GM04503 (cell line): ENCODE measurements at places on chromosomes 1 and 21.
A peak's percentile ranks its signal among the peaks of the same experiment; 100 is the strongest.

- DNase-seq = no peak
Observed at GRCh38 chr1:54314696-54315095, 91.5 kb downstream of the SSBP3 start.

DNA sequence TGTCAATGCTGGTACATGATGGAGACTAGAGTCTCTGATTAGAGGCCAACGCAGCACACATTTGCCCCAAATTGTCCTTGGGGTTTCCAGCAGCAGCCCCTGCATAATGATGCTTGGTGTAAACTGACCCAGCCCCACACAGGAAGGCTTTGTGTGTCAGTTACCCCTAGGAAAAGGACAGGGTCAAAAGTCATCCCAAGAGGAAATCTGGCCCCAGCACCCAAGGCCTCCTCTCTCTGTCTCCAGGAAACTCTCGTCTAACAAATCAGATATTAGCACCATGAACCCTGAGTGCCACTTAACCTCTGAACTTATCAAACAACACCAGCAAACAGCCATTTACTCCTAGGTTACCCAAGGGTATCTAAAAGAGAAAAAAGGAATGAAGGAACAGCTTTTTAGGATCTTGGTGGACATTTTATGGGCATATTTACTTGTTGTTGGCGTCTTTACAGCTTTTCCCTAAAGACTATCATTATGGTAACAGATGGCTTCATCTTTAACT lies 84.5 kb downstream of the PSMG1 start:
- DNase-seq = no peak

DNA sequence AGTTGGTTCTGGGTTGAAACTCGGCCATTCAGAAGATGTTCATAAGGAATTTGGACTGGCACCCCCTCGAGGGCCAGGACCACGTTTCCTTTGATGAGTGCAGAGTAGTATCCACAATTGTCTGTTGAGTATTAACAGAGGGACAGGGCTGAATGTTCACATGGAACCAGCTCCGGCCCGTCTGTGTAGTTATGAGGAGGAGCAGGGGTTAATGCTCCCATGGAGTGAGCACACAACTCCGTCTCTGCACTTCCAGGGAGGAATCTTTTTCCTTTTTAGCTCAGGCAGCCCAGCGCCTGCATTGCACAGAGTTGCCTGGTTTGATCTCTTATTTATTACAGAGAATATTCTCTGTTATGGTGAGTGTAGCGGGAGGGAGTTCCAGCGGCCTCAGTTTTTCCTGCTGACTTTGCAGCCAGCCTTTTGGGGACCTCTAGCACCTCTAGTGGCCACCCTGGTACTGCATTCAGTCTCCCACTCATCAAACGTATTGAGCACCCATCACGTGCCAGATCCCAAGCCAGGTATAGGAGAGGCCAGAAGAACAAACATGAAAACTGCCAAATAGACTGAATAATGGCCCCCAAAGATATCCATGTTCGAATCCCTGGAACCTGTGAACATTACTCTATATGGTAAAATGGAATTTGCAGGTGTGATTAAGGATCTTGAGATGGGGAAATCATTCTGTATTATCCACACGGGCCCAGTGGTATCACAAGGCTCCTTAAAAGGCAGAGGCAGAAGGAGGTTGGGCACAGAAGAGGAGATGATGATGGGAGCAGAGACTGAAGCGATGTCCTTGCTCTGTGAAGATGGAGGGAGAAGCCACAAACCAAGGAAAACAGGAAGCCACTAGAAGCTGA lies 167.7 kb upstream of the CSF3R start:
- no peak for DNase-seq

DNA sequence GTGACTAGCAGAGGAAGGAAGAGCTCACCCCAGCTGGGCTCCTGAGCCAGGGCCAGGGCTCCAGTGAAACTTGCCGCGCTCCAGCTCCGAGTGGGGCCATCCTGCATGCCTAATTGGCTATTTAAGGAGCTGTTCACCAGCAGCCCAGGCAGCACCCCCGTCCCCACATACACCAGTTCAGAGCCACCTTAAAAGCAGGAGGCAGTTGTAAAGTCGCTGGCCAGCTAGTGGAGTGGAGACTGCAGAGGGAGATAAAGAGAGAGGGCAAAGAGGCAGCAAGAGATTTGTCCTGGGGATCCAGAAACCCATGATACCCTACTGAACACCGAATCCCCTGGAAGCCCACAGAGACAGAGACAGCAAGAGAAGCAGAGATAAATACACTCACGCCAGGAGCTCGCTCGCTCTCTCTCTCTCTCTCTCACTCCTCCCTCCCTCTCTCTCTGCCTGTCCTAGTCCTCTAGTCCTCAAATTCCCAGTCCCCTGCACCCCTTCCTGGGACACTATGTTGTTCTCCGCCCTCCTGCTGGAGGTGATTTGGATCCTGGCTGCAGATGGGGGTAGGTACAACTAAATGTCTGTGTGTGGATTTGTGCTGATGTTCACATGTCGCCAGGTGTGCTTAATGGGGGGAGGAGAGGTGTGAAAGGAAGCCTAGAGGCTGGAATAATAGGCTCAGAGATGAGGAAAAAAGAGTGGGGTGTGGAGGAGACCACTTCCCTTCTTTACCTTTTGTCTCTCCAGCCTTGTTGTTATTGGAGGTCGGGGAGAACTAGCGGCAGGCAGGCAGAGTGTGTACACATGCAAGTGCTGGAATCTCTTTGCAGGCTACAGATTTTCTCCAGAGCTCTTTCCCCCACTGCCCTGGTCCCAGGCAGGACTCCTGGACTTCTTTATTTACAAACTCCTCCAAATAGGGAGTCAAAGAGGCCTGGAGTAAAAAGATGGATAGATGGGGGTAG lies at the start of gene CA14:
CA14 (plus strand) TSS at position 151 of the 962 bp plus-strand sequence; CDS start at position 506, 355 bp downstream.
- no peak for DNase-seq

DNA sequence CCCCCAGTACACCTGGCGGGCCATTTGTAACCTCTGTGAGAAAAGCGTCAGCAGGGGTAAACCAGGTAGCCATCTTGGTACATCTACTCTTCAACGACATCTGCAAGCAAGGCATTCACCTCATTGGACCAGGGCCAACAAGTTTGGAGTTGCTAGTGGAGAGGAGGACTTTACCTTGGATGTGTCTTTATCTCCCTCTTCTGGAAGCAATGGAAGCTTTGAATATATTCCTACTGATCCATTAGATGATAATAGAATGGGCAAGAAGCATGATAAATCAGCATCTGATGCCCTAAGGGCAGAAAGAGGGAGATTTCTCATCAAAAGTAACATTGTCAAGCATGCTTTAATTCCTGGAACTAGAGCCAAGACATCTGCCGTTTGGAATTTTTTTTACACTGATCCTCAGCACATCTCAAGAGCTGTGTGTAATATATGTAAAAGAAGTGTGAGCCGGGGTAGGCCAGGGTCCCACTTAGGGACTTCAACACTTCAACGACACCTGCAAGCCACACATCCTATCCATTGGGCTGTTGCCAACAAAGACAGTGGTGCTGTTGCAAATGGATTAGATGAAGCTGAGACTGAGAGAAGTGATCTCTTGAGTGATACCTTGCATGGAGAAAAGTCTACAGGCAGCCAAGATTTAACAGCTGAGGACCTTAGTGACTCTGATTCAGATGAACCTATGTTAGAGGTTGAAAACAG lies 2.7 kb downstream of the ZBED6 start:
- DNase-seq = no peak

- DNase-seq = no peak
Observed at GRCh38 chr1:28449904-28450303, 55.9 kb upstream of the RCC1 start.

- DNase-seq = no peak
Observed at GRCh38 chr1:182473556-182473955, 23.6 kb downstream of the RGSL1 start.

- DNase-seq = no peak
Observed at GRCh38 chr1:199724049-199724448, 303.5 kb upstream of the NR5A2 start.

- DNase-seq = no peak
Observed at GRCh38 chr1:80170811-80171485, 1164.4 kb upstream of the ADGRL4 start.

- DNase-seq = peak; percentile 70
Observed at GRCh38 chr1:115255154-115255553, 82.9 kb downstream of the NGF start.

DNA sequence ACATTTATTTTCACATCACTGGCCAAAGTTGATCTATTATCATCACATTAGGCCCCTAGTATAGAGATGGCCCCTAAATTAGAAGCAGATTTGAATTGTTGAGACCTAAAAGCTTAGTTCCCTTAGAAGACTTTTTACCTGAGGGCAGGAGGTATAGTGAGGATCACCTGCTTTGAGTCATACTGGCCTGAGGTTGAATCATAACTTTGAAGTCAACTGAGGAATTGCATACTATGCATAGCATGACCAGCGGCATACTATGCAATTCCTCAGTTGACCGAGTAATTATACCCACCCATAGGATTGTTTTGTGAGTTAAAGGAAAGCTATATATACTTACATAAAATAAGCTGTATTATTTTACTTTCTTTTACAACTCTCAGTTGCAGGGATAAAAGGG lies 50.3 kb upstream of the DPH5 start:
- DNase-seq = no peak

DNA sequence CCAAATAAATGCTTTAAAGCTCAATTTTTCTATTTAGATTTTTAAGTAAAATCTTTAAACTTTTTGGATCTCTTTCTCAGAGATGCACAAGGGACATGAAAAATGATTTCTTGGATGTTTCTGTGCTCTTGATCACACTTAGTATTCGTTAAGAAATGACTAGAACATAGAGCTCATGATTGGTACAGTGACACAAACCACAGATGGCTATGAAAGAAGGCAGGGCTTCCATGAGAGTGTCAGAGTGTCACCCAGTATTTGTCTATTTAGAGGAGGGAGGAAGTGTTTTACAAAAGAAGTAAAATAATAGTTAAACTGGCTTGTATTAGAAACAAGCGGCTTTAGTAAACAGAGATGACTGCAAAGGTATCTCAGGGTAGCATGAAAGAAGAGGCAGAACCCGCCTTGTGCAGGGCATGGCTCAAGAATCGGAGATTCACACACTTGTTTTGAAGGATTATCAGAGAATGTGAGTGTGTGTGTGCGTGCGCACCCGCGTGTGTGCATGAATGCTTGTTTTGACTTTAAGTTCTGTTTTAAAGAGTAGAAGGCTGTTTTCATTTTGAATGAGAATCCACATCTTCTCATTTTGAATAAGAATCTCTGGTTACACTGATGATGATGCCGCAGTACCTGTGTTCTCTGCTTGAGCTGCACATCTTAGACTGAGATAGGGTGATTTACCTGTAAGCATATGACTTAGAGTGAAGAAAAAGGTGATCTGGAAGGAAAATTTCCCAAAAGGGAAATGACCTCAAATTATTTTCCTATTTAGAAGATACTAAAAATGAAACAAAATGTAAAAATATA lies 82.1 kb downstream of the VPS26C start:
- no peak for DNase-seq

DNA sequence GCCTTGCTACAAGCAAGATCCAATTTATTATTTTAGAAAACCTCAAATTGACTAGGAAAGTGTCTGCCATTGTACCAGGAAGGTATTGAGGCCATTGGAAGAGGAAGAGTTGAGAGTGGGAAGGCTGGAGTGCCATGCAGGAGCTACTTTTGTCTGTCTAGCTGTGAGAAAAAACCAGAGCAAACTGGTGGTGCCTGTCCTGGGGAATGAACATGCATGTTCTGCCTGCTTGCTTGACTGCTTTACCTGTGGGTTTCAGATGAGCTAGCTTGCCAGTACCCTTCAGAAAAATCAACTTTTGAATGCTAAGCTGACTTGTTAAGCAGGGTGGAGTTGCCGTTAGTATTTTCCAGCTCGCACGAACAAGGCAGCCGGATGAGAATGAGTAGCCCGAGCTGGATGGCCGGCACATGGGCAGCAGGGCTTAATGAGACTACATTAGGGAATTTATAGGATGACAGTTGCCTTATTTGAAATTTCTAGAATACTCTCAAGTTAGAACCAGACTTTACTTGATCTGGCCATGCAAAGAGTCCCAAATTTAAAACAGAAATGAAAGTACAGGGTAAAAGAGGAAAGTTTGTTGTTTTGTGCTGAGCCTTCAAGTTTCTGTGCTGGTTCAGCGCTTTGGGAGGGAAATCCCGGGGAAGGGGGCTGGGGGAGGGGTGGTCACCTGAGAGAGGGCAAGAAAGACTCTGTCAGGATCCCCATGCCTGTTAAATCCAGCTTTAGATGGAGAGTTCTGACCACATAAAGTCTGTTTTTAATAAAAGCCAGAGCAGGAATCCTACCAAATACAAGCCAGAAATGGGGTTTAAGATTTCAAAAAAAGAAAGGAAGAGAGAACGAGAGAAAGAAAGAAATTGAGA lies 29.6 kb upstream of the C1orf105 start:
- no peak for DNase-seq

GRCh38 chr1:46110521-46110920 lies 21.9 kb downstream of the PIK3R3 start:
- no peak for DNase-seq

DNA sequence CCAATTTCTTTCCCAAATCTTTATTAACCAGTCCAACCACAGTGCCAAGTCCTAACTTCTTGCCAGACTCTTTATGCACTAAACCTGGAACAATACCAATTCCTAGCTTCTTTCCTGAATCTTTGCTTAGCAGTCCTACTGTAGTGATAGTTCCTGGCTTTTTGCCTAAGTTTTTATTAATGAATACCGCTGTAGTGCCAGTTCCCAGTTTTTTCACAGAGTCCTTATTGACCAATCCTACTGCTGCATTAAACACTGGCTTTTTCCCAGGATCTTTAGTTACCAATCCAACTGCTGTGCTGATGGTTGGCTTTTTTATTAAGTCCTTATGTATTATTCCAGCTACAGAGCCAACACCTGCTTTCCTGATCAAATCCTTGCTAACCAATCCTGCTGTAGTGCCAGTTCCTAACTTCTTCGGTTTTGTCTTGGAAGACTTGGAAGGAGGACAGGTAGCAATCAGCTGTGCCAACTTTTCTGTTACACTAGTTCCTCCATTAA lies 80.8 kb downstream of the ASH1L start:
- DNase-seq = no peak
